ENCODE measurements at places on chromosomes 11 and 22. TPM values are rescaled to one million over a fixed set of nuclear protein-coding genes. Genes with fewer than 3 reads are reported as not detected.

The NCR3LG1 gene
- total RNA-seq, result 6.1 TPM

- no peaks in the 10 kb centered on the region for H3K4me1 ChIP-seq
- H3K4me3 ChIP-seq, result no peak overlapping the region
- DNase-seq, result no peak
- H3K27ac ChIP-seq, result no peak overlapping the region
- H3K27me3 ChIP-seq, result peaks cover 40% of the 10 kb centered on the region
Measured at GRCh38 chr11:126526471-126526870, 171.0 kb downstream of the ST3GAL4 start.

DNA sequence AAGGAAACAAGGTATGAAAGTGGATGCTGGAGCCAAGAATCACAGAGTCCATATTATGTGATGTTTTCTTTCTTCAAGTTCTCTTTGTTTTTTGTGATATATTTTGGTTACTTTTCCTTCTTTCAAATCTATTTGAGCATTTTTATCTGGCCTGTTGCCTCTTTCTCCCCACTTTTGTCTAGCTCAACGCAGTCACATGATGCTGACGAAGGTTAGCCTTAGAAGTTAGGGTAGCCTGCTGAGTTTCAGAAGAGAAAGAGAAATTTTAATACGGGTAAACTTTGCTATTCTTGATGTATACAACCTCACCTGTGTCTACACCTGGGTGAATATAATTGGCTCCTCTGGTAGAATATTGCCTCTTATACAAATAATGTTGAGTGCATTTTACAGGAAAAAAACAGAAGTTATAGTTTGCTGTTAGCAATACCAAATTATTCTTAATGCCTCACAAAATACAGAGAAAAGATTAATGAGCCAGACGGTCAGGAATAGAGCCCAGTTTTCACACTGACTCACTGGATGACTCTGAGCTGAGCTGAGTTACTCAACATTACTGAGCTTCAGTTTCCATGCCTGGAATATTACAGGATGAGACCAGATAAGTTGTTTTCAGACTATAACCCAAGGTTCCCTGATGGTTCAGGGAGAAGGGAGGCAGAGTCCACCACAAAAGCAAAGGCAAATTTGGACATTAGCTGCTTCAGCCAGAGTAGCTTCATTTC lies 161.6 kb upstream of the BDNF start:
- H3K4me3 ChIP-seq, result no peak overlapping the region
- H3K4me1 ChIP-seq, result peaks cover 23% of the 10 kb centered on the region
- H3K27me3 ChIP-seq, result no peaks in the 10 kb centered on the region
- no peak overlapping the region for H3K27ac ChIP-seq
- no peaks in the 10 kb centered on the region for H3K36me3 ChIP-seq

GRCh38 chr11:83895516-83895915 lies 609.3 kb upstream of the CCDC90B start:
- H3K36me3 ChIP-seq, result no peaks in the 10 kb centered on the region
- H3K27ac ChIP-seq, result no peak overlapping the region
- H3K27me3 ChIP-seq, result no peaks in the 10 kb centered on the region
- H3K4me1 ChIP-seq, result no peaks in the 10 kb centered on the region

The TRABD gene
- 47.9 TPM for total RNA-seq

DNA sequence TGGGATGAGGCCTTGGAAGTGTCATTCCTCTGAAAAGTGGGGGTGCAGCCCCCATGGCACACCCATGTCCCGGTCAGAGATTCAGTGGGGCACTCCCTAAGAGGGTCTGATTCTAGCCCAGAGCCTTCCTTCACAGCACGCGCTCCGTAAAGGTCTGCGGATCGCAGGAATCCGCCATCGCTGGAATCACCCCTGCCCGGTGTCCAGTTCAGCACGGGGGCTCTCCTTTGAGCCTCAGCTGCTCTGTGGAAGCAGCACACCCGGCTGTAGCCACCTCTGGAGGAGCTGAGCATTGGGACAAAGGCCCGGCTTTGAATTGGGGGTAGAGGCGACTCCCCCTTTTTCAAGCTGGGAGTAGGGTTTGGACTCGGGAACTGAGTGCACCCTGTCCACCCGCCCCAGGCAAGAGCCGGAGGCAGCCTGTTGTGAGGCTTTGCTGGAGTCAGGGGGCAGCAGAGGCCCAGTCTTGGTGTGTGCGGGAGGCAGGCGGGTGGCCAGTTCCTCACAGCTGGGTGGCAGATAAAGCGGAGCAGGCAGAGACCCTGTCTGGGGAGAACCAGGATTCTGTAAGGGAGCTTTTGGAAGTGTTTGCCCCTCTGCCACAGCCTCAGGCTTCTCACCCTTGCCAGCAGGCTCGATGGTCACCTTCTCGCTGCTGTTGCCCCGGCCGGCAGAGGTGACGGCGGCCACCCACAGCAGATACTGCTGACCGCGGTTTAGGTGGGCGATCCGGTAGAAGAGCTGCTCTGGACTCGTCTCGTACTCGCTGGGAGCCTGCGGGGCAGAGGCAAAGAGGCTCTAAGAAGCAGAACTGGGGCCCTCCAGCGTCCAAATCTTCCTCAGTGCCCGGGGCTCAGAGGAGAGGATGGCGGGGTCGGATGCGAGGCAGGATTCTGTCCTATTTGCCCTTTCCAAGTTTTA lies 115.9 kb downstream of the CEP164 start:
- no peaks in the 10 kb centered on the region for H3K36me3 ChIP-seq
- H3K27me3 ChIP-seq, result peaks cover 50% of the 10 kb centered on the region
- DNase-seq, result no peak
- H3K27ac ChIP-seq, result no peak overlapping the region
- H3K4me1 ChIP-seq, result no peaks in the 10 kb centered on the region

The CDC42EP2 gene
- 0.76 TPM for total RNA-seq

DNA sequence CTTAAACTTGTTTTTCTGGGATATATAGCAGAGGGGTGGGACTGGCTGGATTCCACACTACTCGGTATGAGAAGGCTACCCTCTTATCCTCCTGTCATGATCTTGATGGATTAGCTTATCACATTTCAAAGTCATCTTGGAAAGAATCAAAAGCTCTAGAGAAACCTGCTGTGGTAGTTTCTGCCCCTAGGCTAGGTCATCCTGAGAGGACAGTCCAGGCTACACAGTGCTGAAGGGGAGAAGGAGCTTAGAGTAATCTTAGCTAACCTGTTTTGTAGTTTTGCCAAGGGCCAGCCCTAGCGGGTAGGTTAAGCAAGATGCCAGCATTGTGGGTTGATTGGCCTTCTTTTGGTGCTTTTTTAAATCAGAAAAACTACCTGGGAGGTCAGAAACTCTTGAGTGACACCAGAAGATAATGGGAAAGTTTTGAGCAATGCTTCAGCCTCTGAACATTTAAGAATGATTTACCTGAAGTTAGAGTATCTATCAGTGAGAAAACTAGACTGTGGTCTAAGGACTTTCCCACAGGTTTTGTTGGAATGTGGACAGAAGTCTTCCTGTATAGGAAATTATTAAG lies 21.3 kb downstream of the PIWIL4 start:
- H3K36me3 ChIP-seq, result peaks cover 18% of the 10 kb centered on the region
- no peaks in the 10 kb centered on the region for H3K27me3 ChIP-seq

- no peak overlapping the region for H3K27ac ChIP-seq
- H3K27me3 ChIP-seq, result no peaks in the 10 kb centered on the region
- H3K36me3 ChIP-seq, result no peaks in the 10 kb centered on the region
- no peaks in the 10 kb centered on the region for H3K4me1 ChIP-seq
- no peak overlapping the region for H3K4me3 ChIP-seq
- no peak for DNase-seq
Measured at GRCh38 chr22:25748704-25749103, 6.7 kb downstream of the MYO18B start.

The NXPE2 gene
- total RNA-seq, result not detected

GRCh38 chr11:35391922-35392688 lies 27.3 kb downstream of the SLC1A2 start:
- peak; percentile 21 for DNase-seq
- H3K4me1 ChIP-seq, result peaks cover 25% of the 10 kb centered on the region
- H3K27me3 ChIP-seq, result no peaks in the 10 kb centered on the region
- no peak overlapping the region for H3K27ac ChIP-seq
- H3K4me3 ChIP-seq, result peak overlapping the region; percentile 3

DNA sequence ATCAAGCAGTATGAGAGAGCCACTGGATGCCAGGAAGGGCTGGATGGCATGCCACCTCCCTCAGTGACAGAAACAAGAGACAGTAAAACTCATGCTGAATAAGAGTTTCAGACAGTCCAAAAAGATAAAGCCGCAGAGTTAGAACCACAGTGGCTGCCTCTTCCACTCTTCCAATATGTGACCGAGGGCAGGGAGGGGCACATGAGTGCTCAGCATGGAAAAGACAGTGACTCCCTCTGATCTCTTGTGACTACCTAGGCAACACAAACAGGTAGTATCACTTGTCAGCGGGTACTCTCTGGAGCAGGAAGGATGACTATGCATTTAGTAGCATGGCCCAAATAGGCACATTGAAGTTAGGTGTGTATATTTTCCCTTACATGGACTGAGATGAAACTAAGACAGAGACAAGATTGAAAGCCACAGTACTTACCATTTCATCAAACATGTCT lies 295.4 kb downstream of the CADM1 start:
- no peak for DNase-seq
- H3K27ac ChIP-seq, result no peak overlapping the region
- no peaks in the 10 kb centered on the region for H3K4me1 ChIP-seq
- no peaks in the 10 kb centered on the region for H3K27me3 ChIP-seq

DNA sequence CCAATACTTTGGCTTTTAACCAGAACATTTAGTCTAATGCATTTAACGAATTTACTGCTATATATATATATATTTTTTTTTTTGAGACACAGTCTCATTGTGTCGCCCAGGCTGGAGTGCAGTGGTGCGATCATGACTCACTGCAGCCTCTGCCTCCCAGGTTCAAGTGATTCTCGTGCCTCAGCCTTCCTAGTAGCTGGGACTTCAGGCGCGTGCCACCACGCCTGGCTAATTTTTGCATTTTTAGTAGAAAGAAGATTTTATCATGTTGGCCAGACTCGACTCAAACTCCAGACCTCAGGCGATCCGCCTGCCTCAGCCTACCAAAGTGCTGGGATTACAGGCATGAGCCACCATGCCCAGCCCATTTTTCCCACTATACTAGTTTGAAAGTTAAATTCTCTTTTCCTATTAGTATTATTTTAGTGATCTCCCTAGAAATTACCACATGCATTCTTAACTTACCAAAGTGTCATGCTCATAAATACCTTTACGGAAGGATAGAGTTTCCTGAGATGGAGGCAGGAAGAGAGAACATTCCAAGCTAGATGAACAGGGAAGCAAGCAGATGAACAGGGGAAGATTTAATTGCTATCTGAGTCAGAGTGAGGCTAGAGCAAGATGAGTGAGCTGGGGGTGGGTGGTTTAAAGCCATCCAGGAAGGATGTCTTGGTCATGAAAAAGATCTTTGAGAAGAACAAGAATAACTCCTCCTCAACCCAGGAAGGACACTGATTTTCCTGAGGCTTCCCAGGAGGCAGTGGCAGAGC lies 4.4 kb upstream of the PGAP2 start:
- no peaks in the 10 kb centered on the region for H3K36me3 ChIP-seq
- DNase-seq, result no peak
- no peaks in the 10 kb centered on the region for H3K27me3 ChIP-seq

The P2RY6 gene
- 1.2 TPM for total RNA-seq

The OVCH2 gene
- total RNA-seq, result 0.21 TPM

DNA sequence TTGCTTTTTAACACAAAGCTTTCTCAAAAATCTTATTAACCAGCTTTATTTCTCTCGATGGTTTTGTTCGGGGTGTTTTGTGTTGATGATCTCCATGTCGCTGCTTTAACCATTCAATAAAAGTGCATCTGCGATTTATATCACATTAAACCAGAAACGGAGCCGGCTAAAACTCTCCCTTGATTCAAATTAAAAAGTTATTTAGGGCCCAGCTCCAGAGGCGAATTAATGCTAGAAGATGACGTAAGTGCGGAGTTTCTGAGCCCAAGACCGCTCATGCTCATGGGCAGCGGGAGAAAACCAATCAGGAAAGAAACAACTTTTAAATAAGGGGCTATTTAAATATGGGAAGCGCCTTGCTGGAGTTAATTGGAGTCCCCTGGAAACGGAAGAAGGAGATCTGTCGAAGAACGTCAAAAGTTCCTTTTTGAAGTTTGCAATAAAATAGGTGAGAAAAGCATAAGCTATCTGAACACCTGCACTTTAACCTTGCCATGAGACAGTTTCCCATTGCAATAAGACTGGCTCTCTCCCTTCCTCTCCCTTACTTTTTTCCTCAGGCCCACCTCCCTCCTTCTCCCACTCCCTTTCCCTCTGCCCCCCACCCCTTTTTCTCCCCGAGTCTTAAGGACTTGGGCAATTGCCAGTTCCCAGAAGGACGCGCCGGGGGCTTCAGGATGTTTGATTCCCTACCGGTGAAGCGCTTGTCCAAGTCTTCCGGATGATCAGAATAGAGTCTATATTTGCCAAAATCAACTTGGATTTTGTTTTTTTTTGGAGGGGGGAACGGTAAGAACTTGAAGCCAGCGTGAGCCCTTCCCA lies 1.9 kb upstream of the DBX1 start:
- no peak overlapping the region for H3K4me3 ChIP-seq
- peaks cover 100% of the 10 kb centered on the region for H3K27me3 ChIP-seq
- no peak overlapping the region for H3K27ac ChIP-seq
- DNase-seq, result no peak

The CAPN1 gene
- 225 TPM for total RNA-seq

The CADM1 gene
- total RNA-seq, result 1.7 TPM

The NLRP6 gene
- total RNA-seq, result not detected

The NUDT8 gene
- total RNA-seq, result 44.8 TPM

The KDM4D gene
- total RNA-seq, result 0.38 TPM

The ARHGAP32 gene
- 58.2 TPM for total RNA-seq

- no peaks in the 10 kb centered on the region for H3K36me3 ChIP-seq
- H3K27ac ChIP-seq, result peak overlapping the region; percentile 90
- H3K27me3 ChIP-seq, result no peaks in the 10 kb centered on the region
- no peak for DNase-seq
Measured at GRCh38 chr22:35630891-35631290, 13.8 kb upstream of the MB start.

DNA sequence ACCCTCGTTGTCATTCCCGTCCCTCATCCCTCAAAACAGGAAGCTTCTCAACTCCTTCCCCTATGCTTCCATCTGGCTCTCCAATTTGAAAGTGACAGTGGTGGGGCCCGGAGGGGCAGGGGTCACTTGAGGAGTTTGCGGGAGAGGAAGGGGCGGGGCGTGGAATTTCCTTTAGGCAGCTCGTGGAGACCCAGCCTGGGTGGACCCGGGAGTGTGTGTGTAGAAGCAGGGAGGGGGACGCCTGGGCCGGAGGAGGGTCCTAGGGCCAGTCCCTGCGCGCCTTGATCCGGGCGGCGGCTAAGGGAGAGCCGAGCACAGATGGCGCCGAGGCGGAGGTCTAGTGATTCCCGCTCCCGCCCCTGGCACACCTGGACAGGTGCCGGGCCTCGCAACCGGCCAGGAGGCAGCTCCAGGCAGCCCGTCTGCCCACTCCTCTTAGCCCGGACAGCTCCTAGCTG lies 7.8 kb upstream of the PAX6 start:
- no peak for DNase-seq
- no peak overlapping the region for H3K27ac ChIP-seq
- H3K27me3 ChIP-seq, result peaks cover 77% of the 10 kb centered on the region
- no peak overlapping the region for H3K4me3 ChIP-seq
- H3K36me3 ChIP-seq, result no peaks in the 10 kb centered on the region

DNA sequence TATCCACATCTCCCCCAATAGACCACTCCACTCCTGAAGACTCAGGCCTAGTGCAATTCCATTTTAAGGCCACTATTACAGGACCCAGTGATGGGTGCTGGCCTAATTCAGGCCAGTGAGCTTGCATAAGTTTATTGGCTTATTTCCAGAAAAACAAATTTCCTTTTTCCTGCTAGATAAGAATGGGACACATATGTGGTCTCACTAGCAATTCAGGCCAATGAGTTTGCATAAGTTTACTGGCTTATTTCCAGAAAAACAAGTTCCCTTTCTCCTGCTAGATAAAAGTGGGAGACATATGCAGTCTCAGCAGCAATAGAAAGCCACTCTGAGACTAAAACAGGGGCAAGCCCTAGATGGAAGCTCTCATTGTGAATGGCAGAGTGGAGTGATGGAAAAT lies 22.4 kb downstream of the ADM start:
- no peak overlapping the region for H3K4me3 ChIP-seq

Data from esophagus squamous epithelium (tissue), 5 donors.